ENCODE measurements at places on chromosomes 1 and 21.

DNA sequence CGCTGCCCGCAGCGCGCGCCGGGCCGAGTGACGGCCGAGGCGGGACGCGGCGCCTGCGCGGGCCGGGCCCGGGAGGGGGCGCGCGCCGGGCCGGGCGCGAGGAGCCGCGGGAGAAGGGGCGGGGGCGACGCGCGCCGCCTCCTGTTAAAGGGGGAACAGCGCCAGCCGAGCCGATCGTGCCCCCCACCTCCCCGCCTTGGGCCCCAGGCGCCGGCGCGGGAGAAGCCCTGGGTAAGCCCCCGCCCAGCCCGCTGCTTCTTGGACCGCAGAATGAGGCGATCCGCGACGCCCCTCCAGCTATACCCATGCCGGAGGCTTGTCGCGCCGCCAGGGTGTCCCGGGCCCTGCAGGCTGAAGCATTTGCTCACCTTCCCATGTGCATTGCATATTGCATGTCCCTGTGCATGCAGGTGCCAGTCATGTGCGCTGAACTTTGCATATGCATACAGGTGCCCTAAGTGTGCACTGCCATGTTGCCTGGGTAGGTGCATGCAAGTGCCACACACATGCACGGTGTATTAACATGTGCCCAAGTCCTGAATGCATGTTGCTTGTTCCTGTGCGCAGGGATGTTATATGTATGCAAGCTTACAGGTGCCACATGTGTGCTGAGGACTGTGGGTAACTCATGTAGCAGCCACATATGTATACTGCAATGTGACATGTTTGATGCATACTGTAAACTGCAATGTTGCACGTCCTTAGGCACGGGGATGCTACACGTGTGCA lies at the start of gene ADGRB2:
Gene ADGRB2 (minus strand): TSS at position 29 of the 729 bp plus-strand sequence. CDS start 7,119 bp downstream, outside the sequence.
- DNase-seq: no peak

DNA sequence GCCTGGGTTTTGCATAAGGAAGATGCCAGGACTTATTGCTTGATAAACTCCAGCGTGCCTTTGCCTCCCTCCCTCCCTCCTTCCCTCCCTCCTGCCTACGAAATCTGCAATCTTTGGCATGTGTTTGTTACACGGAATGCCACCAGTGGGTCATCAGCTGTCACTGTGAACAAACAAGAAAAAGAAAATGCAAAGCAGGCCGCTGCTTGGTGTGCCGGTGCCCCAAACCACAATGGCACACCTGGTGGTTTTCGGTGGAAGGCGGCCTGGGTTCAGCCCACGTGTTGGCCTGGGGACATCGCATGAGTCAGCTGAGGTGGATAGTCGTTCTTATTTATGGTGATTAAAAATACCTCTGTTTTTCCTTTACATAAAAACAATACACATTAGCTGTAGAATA lies 16.3 kb upstream of the IFNLR1 start:
- no peak for DNase-seq

- no peak for DNase-seq
Observed at GRCh38 chr1:198320759-198321158, 164.0 kb downstream of the NEK7 start.

- DNase-seq: no peak
Observed at GRCh38 chr1:44903011-44903680, 60.1 kb upstream of the PTCH2 start.

- no peak for DNase-seq
Observed at GRCh38 chr21:31885146-31885545, 12.3 kb downstream of the HUNK start.

- no peak for DNase-seq
Observed at GRCh38 chr21:42308914-42309752, 6.1 kb downstream of the TFF3 start.

GRCh38 chr1:33081554-33082305 lies 777 bp downstream of the AZIN2 start:
- DNase-seq: no peak

DNA sequence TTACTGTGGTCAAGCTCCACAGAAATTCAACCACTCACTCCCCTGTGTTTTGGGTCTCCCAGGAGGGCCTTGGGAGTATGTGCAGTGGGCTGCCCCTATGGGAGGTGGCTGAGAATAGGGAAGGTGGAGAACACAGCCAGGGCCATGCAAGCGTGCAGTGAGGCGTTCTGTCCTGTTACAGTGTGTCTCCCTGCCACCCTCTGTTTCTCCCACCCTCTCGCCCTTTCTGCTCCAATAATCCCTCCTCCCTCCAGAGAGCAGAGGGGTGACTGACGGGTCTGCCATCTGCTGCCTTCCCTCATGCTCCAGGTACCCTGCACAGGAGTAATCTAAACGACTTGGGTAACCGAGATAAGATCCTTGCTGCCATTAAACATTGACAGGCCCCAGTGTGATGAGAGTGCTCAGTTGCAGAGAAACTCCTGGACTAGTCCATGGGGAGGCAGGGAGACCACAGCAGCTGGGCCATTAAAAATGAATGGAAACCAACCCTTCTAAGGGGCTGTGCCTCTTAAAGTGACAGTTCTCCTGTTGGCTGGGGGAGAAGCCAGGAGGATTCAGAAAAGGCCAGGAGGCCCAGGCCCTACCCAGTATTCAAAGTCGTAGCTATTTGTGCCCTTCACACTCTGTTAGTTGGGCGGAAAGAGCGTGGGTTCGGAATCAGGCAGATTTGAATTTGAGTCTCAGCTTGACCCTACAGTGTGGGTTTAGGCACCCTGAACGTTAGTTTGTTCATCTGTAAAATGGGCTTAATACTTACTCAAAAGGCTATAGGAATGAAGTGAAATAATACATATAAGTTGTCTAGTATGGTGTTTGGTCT lies 22.4 kb upstream of the BTG2 start:
- no peak for DNase-seq

GRCh38 chr21:15289896-15290841 lies 225.4 kb upstream of the NRIP1 start:
- peak; percentile 8 for DNase-seq
